Activated T-helper 17 cell treated with anti-CD3 and anti-CD28 coated beads, Interleukin-2, amount 50 U/mL, for 72 hours (primary cell): ENCODE measurements at places on chromosomes 13 and 19.

DNA sequence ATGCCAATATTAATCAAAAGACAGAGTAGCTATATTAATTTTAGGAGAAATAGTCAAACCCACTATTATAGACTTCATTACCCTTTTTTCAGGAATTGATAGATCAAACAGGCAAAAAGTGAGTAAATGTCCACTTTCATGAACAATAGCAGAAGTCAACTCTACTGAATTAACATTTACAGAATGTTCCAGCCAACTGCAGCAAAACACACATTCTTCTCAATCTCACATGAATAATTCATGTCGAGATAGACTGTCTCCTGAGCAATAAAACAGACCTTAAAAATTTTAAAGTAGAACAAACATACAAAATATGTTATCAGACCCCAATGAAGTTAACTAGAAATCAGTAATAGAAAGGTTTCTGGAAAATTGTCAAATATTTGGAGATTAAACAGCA lies 118.4 kb downstream of the MYO16 start:
- no peak for ATAC-seq

DNA sequence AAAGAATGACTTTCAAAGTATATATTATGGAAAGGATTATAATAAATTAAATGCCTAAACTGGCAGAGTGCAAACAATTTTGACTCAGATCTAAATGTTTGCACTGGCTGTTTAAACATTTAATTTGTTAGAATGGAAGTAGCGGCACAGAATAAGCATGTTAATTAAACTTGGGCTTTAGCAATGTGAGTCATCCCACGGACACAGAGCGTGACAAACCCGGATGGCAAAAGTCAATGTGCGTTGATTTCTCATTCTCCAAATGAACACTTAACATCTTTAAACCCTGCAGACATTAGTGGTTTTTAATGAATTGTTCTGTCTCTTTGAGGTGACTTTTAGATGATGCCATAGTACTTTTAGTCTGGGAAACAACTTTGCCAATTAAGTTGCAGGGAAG lies 38.4 kb downstream of the PCDH8 start:
- no peak for ATAC-seq

DNA sequence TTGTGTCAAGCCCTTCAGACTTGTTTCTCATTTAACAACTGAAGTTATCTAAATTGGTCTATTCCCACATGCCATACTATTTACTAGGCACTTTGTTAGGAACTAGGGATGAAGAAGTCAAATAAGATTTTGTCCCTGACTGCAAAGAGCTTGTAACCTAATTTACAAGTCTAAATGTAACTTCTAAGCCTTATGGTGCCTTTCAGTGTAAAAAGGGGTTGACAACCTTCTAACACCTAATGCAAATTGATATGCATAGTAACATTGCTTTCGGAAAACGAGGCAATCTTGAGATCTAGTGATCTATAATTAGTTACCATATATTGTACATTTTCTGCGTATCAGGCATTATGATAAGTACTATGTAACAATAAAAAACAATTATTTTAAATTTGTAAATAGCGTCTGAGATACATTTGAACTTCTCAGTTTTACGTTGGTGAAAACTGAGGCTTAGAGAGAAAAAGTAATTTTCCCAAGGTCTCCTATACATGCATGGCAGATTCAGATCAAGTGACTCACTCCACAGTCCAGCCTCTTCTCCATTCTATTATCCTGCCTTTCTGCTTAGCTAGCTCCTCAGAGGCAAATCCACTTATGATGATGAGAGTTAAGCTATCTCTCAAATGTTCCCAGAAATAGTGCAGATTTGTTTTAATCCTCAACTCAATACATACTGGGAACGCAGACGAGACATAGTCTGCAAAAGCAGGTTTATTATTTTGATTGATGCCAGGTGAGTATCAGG lies 764.9 kb upstream of the SLITRK5 start:
- no peak for ATAC-seq

DNA sequence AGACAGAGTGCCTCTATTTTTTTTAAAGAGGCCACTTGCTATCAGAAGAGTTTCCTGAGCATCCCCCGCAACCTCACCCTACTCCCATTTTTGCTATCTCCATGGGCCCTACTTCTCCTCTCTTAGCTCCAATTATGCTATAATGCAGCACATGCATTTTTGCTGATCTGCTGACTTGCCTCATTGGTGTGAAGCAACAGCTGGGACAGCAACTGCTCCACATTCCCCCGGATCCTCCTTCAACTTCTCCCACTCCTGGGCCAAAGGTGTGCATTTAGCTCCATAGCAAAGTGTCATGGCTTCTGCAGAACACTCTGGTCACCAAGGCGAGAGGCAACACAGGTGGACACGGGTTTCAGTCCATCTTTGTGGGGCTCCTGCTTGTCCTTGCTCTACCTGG lies 56.7 kb upstream of the USP29 start:
- ATAC-seq = no peak

DNA sequence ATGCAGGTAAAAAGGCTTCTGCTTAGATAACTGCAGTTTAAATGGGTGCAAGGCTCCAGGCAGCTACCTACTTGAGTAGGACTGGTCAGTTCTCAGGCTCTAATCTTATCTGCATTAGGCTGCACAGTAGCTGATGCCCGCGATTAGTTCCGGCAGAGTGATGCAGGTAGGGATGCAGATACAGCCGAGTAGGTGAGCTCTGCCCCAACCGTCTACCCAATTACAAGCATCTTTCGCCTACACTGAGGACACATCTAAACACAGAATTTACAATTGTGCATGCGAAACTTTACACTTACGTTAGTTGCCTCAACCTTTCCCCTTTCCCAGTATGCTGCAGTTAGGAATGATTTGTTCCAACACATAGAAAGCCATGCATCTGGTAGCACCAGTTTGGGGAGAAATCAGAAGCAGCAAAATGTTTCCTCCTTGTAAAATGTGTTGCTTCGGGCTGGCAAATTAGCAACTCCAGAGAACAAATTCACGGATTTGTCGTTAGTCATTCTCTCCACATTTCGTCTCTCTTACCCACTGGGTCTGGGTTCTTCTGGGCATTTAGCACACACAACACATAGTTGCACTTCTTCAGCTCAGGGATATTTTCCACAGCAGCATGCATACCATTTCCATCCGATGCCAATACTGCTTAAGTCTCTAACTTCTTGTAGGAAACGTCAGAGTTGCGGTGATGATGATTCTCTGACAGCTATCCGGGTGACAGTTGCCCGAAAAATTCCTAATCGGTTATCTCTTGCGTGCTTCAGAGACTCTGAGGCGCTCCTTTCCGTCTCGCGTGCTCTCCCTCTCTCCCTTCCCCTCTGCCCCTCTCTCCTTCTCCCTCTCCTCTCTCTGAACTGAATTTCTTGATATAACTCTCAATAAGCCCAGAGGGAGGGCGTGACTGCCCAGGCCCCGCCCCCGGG lies at the start of gene PCDH9:
TSS of gene PCDH9 (minus strand) at position 856 of the 923 bp plus-strand sequence. CDS start 1,896 bp downstream, outside the sequence.
- peak; percentile 19 for ATAC-seq

DNA sequence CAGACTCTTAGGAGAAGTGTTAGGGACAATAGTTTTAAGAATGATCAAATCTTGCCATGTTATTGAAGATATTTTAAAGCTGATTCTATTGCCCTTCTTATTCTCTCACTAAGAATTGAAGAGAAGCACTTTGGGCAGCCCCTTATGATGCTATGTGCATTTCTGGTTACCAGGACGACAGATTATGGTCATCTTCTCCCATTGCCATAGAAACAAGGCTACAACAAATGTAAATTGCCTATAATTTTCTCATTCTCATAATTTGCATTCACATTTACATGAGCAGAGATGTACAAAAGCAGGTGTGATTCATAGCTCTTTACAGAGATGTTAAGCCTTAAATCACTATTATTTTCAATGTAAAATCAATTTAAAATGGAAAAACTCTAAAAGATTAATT lies 137.3 kb upstream of the PCDH9 start:
- no peak for ATAC-seq

- no peak for ATAC-seq
Measured at GRCh38 chr13:60411464-60411863, 14.4 kb downstream of the TDRD3 start.
